NCI-H1092 (cell line): ENCODE measurements at places on chromosomes 16 and 17.
A peak's percentile ranks its signal among the peaks of the same experiment; 100 is the strongest.

DNA sequence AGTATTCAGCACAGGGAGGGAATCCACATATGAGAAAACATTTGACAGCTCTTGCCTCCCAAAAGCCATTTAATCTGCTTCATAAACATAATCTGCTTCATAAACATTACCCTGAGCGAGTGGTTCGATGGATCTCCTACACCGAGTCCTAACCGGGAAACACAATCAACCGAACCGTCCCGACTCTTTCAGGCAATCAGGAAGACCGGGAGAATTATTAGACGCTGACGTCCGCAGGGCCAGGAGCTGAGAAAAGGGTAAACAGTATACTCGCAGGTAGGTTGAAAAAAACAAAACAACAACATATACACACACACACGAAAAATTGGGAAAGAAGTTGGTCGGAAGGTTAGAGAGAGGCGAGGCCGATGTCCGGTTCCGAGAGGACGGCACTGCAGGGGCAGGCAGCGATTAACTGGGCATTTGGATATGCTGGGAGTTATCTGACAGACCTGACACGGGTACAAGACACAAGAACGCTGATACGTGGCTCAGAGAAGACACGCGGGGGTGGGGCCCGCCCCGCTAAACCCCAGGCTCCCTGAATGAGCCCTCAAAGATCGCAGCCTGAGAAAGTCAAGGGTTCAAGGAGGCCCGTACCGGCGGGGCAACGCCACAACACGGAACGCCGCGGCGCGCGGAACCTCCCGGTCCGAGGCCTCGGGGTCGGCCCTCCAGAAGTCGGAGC is 585 bp downstream of the AP1G1 start:
- DNase-seq = no peak

DNA sequence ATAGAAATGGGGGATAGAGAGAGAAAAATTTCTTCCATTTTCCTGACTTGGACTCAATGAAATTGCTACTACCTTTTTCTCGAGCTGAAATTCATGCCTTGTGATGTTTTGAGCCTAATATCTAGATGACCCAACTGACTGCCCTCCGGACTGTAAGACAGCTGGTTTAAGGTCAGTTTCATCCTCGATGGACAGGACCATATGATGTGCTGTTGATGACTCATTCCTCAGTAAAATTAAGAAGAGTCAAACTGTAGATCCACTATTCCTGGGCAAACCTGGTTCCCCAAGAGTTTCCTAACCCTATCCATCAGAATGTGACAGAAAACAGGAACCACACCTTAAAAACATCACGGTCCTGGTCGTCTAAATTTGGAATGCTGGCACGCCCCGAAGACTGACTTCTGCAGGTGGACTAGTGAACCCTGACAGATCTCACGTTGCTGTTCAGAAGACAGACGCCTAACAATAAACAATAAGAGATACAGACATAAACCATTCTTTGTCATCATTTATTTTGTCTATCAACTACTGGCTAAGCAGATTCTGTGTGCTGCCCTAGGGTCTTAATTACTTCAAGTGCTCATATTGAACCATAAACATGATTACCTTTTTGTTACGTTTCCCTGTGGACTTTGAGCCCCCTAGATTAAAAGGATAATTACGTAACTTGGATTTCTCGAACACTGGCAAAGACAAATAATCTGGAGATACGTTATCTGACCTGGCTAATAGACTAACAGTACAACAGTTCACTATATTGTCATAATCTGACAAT is 45.1 kb upstream of the NOS2 start:
- no peak for DNase-seq

DNA sequence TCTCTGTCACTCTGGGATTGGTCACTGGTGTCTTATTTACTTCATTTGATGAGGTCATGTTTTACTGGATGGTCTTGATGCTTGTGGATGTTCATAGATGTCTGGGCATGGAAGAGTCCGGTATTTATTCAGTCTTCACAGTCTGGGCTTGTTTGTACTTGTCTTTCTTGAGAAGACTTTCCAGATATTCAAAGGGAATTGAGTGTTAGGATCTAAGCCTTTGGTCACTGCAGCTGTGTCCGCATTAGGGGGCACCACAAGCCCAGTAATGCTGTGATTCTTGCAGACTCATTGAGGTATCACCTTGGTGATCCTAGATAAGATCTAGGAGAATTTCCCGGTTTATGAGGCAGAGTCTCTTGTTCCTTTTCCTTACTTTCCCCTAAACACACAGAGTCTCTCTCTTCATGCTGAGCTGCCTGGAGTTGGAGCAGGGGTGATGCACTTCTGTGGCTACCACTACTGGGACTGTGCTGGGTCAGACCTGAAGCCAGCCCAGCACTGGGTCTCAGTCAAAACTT is 214.7 kb downstream of the SPECC1 start:
- no peak for DNase-seq

- no peak for DNase-seq
Observed at GRCh38 chr16:28951410-28951943, 740 bp downstream of the NFATC2IP start.

- DNase-seq = no peak
Observed at GRCh38 chr17:66420961-66421371, 118.6 kb downstream of the PRKCA start.

DNA sequence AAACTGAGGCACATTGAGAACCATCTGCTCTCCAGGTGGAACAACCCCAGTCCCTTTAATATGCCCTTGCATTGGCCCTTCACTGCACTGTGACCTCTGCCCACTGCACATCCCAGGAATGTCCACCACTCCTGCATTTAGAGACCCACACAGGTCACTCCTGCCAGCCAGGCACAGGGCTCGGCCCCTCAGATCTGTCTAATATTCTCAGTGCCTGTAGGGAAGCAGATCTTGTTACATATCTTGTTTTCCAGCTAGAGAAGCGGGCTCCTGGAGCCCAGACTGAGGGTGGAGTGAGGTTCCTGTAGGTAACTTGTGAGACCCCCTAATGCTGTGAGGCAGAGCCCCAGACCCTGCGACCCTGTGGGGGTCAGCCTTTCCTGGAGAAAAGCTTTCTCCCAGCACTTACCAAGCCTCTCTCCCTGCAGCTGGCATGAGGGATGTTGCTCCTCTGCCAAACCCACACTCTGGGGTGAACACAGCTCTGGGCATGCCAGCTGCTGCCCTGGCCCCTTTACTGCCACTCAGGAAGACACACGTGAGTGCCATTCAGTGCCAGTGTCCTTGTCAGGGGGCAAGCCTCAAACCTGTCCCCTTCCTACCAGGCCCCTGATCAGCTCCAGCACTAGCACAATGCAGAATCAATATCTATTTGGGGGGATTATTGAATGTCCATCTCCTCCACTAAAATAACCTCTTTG is 40.3 kb upstream of the CRHR1 start:
- peak; percentile 35 for DNase-seq

DNA sequence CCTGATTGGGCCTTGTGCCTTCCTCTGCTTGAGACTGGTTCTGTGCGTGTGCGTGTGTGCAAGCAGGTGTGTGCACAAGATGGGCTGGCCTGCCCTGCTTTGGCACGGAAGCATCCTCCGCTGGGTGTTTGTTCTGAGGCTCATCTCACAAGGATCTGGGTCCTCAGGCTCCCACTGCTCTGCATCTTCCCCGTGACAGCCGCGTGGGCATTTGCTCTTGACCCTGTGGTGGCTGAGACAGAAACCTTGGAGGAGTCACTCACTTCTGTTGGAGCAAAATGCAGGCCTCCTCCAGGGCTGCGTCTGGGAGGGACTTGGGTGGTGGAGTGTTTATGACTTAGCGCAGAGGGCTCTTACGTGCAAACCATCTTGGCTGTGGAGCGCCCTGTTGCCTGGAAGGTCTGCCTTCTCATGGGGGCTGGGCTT is 119.2 kb downstream of the RPTOR start:
- DNase-seq = no peak

DNA sequence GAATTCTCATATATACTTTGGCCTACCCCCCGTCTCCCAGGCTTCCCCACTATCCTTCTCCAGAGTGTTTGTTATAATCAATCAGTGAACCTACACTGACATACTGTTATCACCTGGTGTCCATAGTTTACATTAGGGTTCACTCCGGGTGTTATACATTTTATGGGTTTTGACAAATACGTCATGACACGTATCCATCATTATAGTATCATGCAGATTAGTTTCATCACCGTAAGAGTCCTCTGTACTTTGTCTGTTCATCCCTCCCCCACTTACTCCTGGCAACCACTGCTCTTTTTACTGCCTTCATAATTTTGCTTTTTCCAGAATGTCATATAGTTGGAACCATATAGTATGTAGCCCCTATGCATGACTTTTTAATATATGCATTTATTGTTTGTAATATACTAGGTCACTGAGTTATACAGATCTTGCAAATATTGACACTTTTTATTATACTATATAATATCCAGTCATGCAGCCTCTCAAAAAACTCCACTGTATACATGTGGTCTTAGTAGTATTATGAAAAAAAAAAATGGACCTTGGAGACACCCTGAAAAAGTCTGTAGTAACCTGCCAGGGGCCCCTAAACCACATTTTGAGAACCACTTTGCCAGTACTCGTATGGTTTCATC is 28.4 kb downstream of the PPM1D start:
- no peak for DNase-seq

DNA sequence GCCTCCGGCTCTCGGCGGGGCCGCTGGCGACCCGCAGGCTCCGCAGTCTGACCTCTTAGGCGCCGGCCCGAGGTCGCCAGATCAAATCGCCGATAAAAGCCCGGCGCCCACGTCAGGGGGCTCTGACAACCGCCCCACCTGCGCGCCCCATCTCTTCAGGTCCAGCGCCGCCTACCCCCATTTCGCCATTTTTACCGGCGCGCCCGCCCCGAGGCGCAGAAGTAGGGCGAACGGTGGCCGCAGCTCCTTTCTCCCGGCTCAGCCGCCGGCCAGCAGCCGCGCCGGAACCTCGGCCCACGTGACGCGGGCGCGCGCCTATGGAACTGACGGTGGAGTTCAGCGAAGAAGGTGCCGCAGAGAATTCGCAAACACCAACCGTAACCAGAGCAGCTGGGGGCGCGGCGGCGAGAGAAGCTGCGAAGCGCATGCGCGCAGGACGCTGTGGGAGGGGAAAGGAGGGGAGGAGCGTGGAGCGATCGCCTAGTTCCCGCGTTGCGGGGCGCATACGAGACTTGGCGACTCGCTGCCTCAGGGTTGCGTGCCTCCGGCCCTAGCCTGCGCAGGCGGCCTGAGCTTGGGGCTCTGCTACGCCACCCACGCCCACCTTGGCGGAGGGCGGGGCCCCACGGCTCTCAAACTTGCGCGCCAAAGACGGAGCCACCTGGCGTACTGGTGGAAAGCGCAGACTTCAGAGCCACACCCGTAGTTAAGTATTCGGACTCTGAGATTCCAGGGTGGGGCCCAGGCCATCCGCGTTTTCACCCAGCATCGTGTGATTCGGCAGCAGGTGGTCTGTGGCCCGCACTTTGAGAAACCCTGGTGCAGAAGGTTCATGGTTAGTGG is at the start of gene TRIM37:
Gene TRIM37, minus strand, starts transcription at position 418 of the 843 bp plus-strand sequence. CDS start 419 bp downstream, outside the sequence.
- peak; percentile 98 for DNase-seq

GRCh38 chr16:49859125-49859811 is 3.4 kb upstream of the ZNF423 start:
- no peak for DNase-seq

GRCh38 chr16:54055191-54055590 is 231.4 kb downstream of the IRX3 start:
- DNase-seq = no peak

DNA sequence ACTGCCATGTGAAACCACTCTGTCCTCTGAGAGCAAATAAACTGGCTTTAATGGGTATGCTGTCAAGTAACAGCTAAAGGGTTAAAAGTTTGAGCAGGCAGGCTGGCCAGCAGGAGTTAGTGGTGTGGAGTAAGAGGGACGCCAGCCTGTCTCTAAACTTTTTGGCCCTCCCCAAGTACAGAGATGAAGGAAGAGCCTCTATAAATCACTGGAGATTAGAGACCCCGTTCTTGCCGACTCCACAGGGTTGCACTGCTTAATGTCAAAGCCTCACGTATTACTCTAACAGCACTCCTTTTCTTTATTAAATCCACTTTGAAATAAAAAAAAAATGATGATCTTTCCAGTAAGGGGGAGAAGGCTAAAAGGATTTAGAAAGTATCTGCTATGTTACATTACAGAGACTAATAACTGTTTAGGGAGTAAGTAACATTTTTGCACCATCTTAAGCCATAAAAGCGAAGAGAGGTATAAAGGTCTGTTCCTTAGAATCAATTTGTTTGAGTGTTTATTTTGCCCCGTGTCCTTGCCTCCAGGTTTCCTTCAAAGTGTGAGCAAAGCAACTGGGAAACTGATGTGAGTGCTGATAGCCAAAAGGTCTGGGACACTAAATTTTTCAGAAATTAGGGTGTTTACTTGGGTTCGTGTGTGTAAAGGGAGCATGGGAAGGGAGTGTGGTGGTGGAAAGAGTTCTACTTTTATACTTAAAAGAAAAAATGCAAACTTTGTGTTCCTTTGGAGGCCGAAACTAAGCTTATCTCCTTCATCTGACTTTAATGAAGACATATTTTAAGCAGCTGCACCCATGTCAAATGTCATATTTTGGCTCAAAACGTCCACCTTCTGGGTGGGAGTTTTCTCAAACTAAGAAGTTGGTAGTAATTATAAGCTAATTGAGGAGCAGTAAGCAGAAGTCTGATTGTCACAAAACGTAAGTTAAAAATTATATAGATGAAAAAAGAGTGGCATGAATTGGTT is 109.9 kb upstream of the TBX2 start:
- no peak for DNase-seq

DNA sequence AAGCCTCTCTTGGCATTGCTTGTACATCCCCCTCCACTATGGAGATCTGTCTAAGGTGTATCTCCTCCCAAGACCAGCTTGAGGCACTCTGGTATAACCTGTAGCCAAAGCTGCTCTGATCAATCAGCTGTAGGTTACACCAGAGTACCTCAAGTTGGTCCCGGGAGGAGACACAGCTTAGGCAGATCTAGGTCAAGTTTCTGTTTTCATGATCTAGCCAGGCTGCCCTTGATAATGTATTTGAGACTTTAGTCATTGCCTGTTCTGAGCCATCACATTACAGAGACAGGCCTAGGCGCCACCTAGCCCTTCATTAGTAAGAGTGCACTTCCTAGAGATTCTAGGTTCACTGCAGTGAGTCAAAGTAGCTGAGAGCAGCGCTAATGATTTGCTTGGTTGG is 31.4 kb downstream of the ASGR1 start:
- DNase-seq = no peak

- no peak for DNase-seq
Observed at GRCh38 chr17:41891135-41892020, 26.2 kb upstream of the KLHL11 start.

- DNase-seq = no peak
Observed at GRCh38 chr17:16342979-16343378, 10.3 kb downstream of the CENPV start.

- no peak for DNase-seq
Observed at GRCh38 chr16:27470567-27471431, 68.8 kb downstream of the IL21R start.
